Activated T-helper 17 cell treated with anti-CD3 and anti-CD28 coated beads, Interleukin-2, amount 50 U/mL, for 72 hours (primary cell): ENCODE measurements at places on chromosomes 7 and 10. TPM values are rescaled to one million over a fixed set of nuclear protein-coding genes. Genes with fewer than 3 reads are reported as not detected.

FKBP6 gene
- total RNA-seq: not detected

PPP1R17 gene
- total RNA-seq: not detected

VGF gene
- 0.13 TPM for total RNA-seq

AS3MT gene
- 1.6 TPM for total RNA-seq

RNF133 gene
- not detected for total RNA-seq

PDGFA gene
- 28.1 TPM for total RNA-seq

- peaks cover 3% of the 10 kb centered on the region for H3K27me3 ChIP-seq
- ATAC-seq: no peak
- no peaks in the 10 kb centered on the region for H3K4me1 ChIP-seq
- no peaks in the 10 kb centered on the region for H3K36me3 ChIP-seq
- no peak overlapping the region for H3K27ac ChIP-seq
- H3K4me3 ChIP-seq: no peak overlapping the region
These were observed 105.5 kb upstream of the AKR1E2 start for GRCh38 chr10:4720463-4720862.

DNA sequence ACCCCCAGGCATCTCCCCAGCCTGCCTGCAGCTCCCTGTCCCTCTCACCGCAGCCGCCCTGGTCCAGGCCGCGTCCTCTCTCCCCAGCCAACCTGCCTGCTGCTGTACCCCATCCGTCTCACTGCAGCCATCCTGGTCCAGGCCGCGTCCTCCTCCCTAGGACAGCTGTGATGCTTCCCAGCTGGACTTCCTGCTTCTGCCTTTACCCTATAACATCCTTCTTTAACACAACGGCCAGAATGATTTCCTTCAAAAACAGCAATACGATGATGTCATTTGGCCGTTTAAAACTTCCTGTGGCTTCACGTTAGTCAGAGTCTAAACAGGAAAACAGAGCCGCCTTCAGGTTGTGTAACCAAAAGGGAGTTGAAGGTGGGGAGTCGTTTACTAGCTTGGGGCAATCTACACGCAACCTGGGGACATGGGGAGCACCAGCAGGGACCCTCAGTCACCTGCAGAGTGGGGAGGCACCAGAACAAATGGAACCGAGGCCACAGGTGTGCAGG is 32.2 kb upstream of the ZFAND2A start:
- H3K4me1 ChIP-seq: peaks cover 12% of the 10 kb centered on the region
- peaks cover 20% of the 10 kb centered on the region for H3K27me3 ChIP-seq
- peak overlapping the region; percentile 82 for H3K27ac ChIP-seq
- no peaks in the 10 kb centered on the region for H3K36me3 ChIP-seq
- peak overlapping the region; percentile 68 for H3K4me3 ChIP-seq

DNA sequence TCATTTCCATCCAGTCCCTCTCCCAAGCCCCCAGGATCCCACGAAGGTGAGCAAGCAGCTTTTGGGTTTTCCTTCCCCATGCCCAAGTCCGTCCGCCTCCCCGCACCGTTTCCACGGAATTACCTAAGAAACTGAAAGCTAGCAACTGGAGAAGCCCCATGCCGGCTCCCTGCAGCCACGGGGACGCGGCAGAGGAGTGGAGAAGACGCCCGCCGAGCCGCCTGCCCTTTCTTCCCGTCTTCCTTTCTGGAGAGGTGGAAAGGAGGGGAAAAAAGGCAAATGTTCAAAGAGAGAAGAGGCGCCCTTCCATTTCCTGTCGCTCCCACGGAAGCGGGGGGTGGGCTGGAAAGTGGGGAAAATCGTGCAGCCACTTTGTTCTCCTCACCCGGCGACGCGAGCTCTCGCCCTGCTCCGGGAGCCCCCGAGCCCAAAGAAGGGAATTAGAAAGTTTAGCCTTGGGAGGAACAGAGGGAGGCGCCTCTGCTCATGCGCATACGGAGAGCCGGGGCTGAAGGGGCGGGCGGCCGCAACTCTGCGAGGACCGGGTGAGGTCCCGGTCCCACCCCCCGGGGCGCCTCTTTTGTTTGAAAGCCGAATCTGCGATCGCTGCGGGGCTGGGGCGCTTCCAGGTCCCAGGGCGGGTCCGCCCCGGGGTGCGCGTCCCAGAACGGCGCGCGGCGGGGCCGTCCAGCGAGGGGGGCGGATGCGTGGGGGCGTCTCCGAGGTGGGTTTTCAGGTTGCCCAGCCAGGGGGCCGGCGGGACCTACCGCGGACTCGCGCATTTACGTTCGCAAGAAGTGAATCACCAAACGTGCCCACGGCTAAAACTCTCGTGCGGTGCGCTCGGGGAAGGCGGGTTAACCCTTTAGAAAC is at the start of gene LAMB1:
Gene LAMB1, minus strand, starts transcription at position 436 of the 873 bp plus-strand sequence. Its CDS starts 276 bp downstream, at position 160.
- H3K27ac ChIP-seq: no peak within 1 kb of the TSS
- peak within 1 kb of the TSS; percentile 74 for H3K4me3 ChIP-seq
- peaks cover 49% of the 10 kb centered on the region for H3K27me3 ChIP-seq
- ATAC-seq: no peak
- no peaks in the 10 kb centered on the region for H3K36me3 ChIP-seq
- H3K4me1 ChIP-seq: peaks cover 5% of the 10 kb centered on the region

GRCh38 chr10:117896517-117896916 is 150.2 kb downstream of the RAB11FIP2 start:
- H3K36me3 ChIP-seq: no peaks in the 10 kb centered on the region
- no peaks in the 10 kb centered on the region for H3K4me1 ChIP-seq
- H3K4me3 ChIP-seq: no peak overlapping the region

GRCh38 chr7:6026820-6027311 is 4.3 kb upstream of the ANKRD61 start:
- peaks cover 19% of the 10 kb centered on the region for H3K4me1 ChIP-seq
- peak overlapping the region; percentile 79 for H3K4me3 ChIP-seq
- ATAC-seq: peak; percentile 62
- peaks cover 96% of the 10 kb centered on the region for H3K36me3 ChIP-seq
- peak overlapping the region; percentile 96 for H3K27ac ChIP-seq

GRCh38 chr10:964988-965417 is 23.2 kb upstream of the GTPBP4 start:
- no peak overlapping the region for H3K4me3 ChIP-seq
- H3K27ac ChIP-seq: no peak overlapping the region
- no peaks in the 10 kb centered on the region for H3K36me3 ChIP-seq
- H3K27me3 ChIP-seq: peaks cover 10% of the 10 kb centered on the region
- no peak for ATAC-seq

DNA sequence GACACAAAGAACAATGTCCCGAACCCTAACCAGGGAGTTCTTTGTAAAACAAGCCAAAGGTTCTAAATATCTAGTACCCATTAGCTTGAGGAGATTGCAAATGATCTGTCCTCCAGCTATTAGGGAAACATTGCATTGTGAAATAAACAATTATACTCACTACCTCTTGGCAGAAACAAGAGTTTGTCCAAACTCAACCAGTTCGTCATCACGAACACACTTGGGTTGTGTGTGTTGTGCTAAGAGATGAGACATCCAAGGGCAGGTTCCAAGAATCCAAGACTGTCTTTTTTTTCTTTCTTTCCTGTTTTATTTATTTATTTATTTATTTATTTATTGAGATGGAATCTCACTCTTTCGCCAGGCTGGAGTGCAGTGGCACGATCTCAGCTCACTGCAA is 793.1 kb upstream of the AUTS2 start:
- H3K4me1 ChIP-seq: no peaks in the 10 kb centered on the region
- H3K36me3 ChIP-seq: no peaks in the 10 kb centered on the region
- H3K4me3 ChIP-seq: no peak overlapping the region
- no peaks in the 10 kb centered on the region for H3K27me3 ChIP-seq

- no peak overlapping the region for H3K4me3 ChIP-seq
- no peak overlapping the region for H3K27ac ChIP-seq
- H3K27me3 ChIP-seq: no peaks in the 10 kb centered on the region
- no peaks in the 10 kb centered on the region for H3K36me3 ChIP-seq
- ATAC-seq: no peak
- H3K4me1 ChIP-seq: no peaks in the 10 kb centered on the region
These were observed 210.7 kb downstream of the TRIL start for GRCh38 chr7:28747404-28747803.

DNA sequence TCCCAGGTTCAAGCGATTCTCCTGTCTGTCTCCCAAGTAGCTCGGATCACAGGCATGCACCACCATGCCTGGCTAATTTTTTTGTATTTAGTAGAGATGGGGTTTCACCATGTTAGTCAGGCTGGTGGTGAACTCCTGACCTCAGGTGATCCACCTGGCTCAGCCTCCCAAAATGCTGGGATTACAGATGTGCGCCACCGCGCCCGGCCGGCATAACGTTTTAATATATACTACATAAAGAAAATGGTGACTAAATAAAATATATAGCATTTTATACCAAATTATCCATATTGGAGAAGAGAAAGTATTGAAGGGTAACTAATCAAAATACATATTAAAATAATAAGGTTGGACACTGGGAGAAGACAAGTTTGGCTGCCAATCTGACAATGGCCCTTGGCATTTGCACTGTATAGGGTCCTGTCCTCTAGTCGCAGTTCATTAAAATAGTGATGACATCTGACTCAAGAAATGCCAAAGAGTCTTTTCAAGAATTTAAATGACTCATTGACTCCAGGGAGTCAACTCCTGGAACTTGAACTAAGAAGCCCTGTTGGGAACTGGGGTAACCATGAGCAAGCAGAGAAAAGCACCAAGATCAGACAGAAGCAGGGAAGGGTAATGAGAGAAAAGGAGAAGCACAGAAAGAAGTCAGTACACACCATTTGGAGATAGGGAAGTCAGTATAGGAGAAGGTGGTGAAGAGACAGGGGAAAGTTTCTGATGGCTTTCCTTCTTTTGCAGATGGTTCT is 91.1 kb downstream of the CH25H start:
- no peak overlapping the region for H3K4me3 ChIP-seq
- no peak for ATAC-seq
- peaks cover 33% of the 10 kb centered on the region for H3K27me3 ChIP-seq
- no peaks in the 10 kb centered on the region for H3K36me3 ChIP-seq

DNA sequence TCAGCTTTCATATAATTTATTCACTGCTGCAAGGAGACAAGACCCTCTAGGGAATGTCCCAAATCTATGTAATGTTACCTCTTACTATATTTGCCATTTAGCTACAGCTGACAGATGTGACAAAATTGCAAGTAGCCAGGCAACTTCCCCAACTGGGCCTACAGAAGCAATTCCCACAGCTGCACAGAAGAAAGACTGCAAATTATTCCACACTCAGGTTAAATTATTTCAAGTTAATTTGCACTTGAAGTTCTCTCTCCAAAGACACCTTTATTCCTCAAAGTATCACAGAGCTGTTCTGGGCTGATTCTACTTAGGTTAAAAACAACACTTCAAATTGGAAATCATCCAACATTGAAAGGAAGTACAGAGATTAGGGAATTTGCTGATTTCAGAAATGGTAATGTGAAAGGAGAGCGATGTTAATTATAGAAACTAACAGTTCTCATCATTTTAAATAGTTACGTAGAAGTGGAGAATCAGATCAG is 133.6 kb downstream of the THSD7A start:
- H3K27ac ChIP-seq: no peak overlapping the region
- ATAC-seq: no peak
- H3K4me1 ChIP-seq: no peaks in the 10 kb centered on the region
- H3K36me3 ChIP-seq: no peaks in the 10 kb centered on the region
- no peak overlapping the region for H3K4me3 ChIP-seq

DNA sequence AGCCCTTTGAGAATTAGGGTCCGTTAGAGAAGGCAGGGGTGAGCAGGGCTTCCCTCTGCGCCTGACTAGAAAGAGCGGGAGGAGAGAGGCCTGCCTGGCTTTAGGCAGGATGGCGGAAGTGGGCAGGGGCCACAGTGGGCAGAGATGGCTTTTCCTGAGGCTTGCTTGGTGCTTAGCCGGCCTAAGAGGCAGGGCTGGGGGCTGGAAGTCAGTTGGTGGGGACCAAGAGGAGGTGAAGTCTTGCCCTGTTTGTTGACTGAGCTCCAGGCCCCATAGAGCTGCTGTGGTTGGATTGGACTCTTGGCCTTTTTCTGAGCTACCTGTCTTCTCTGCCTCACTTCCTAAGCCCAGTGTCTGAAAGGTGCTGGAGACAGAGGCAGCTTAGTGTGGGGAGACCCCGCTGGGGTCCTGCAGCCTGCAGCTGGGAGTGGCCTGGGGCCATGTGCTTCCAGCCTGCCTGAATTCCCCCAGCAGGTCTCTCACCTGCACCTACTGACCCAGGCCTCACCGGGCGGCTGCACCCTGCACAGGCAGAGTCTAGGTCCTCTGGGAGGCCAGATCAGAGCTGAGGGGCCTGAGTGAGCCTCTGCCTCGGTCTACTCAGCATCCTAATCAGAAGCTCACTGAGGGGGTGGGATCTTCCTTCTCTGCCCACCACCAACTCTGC is 4.8 kb downstream of the FAM241B start:
- H3K36me3 ChIP-seq: peaks cover 13% of the 10 kb centered on the region
- no peak overlapping the region for H3K27ac ChIP-seq
- H3K4me1 ChIP-seq: no peaks in the 10 kb centered on the region
- no peak for ATAC-seq
- H3K4me3 ChIP-seq: no peak overlapping the region

GRCh38 chr10:23886355-23886754 is 322.6 kb upstream of the KIAA1217 start:
- H3K27ac ChIP-seq: no peak overlapping the region
- H3K4me1 ChIP-seq: no peaks in the 10 kb centered on the region
- H3K36me3 ChIP-seq: no peaks in the 10 kb centered on the region
- no peak for ATAC-seq
- H3K4me3 ChIP-seq: no peak overlapping the region
- peaks cover 3% of the 10 kb centered on the region for H3K27me3 ChIP-seq

DNA sequence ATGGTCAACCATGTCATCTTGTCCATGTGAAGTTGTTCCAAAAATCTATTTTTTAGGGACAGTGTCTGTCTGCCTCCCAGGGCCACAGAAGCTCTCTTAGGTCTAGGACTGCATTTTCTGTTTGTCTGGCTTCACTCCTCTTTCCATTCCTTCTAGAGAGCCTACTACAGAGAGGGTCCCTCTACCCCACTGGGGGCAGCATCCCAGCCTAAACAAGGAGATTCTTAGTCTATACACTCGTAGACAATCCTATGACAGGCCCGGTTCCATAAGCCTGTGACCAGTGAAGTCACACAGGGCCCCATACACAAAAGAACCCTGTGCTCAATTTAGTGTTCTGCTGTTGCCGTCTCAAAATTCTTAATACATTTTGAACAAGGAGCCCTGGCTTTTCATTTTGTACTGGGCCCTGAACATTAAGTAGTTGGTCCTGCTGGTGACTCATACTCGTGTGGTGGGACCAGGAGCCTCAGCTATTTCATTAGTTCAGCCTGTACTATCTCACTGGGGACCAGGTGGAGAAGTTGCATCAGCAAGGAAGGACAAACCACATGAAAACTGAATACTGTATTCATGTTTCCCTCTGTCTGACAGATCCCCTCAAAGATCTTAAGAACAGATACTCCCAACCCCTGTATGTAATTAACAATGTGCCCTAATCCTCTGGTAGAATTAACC is 23.5 kb upstream of the FAM180A start:
- no peaks in the 10 kb centered on the region for H3K4me1 ChIP-seq
- H3K27me3 ChIP-seq: no peaks in the 10 kb centered on the region
- no peak for ATAC-seq
- H3K36me3 ChIP-seq: no peaks in the 10 kb centered on the region
- H3K27ac ChIP-seq: no peak overlapping the region

GRCh38 chr10:72782649-72783330 is 90.8 kb downstream of the MCU start:
- H3K4me1 ChIP-seq: no peaks in the 10 kb centered on the region
- H3K27ac ChIP-seq: no peak overlapping the region
- H3K36me3 ChIP-seq: no peaks in the 10 kb centered on the region
- no peak overlapping the region for H3K4me3 ChIP-seq

- no peaks in the 10 kb centered on the region for H3K4me1 ChIP-seq
- H3K27ac ChIP-seq: no peak overlapping the region
- H3K4me3 ChIP-seq: no peak overlapping the region
- H3K36me3 ChIP-seq: no peaks in the 10 kb centered on the region
- ATAC-seq: no peak
These were observed 276.4 kb upstream of the COBL start for GRCh38 chr7:51592842-51593599.

- no peak for ATAC-seq
- no peak overlapping the region for H3K27ac ChIP-seq
- H3K4me1 ChIP-seq: no peaks in the 10 kb centered on the region
- H3K27me3 ChIP-seq: no peaks in the 10 kb centered on the region
- no peaks in the 10 kb centered on the region for H3K36me3 ChIP-seq
- no peak overlapping the region for H3K4me3 ChIP-seq
These were observed 342.9 kb downstream of the TNS3 start for GRCh38 chr7:47239034-47239433.
